Activated CD8-positive, alpha-beta memory T cell treated with anti-CD3 and anti-CD28 coated beads for 1 hour (primary cell): ENCODE measurements at places on chromosomes 1 and 21.

- no peak for DNase-seq
Measured at GRCh38 chr1:183223467-183223866, 37.4 kb downstream of the LAMC2 start.

DNA sequence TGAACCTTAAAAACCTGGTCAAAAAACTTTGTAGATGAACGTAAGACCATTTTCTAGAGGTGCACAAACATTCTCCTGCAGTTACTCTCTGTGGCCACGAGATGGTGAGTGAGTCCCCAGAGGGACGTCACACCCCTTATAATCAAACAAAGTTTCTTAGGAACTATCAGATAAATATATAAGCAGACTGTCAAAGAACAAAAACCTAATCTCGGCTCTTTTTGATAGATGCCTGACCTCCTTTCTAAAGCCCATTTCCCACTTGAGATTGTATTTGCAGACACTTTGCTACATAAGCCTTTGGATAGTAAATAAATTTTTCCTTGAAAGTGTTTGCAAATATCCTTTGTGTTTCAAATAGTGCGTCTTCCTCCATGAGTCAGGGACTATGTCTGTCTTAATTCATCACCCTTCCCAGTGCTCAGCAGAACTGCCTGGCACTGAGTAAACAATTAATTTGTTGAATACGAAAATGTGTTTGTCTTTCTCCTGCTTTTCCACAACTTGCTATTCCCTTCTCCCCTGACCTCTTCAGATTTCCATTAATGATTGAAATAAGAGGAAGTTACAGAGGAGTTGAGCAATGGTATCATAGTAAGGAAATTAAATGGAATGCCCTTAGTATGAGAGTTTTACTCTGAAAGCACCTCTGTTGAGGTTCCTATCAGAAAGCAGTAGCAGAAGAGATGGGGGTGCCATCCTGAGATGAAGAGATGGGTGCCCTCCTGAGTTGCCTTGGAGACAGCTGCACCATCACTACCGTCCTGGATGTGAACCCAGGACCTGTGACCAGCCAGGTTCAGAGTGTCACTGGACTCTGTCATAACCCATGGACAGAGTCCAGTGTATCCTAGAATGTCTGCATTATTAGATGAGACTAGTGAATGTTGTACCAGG lies 57.8 kb upstream of the RAVER2 start:
- no peak for DNase-seq

DNA sequence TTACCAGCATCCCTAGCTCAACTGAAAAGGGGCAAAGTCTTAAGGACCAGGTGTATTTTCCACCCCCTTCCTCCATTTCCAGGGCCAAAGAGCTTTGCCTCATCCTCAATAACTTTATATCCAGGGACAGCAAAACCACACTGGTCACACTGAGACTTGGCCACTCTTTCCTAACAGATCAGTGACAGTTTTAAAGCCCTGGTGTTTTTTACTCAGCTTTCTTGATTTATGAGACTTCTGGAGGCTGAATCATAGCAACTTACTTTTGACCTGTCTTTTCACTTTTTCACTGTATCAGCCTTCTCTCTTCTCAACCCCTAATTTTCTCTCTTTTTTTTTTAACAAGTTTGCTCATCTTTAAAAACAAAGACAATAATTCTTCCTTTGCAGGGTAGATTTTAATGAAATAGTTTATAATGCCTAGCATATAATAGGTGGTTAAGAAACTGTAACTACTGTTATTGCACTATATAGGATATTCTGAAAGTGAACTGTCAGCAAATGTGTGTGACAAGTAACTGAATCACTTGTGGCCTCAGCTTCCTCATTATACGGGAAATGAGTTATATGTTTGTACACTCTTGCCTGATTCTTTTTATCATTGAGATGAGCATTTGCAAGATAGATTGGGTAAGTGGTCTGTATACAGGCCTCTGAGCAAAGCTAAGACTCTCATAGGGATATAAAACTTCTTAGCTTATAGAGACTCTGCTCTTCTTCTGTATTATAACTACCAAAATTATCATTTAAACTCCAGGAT lies 19.7 kb upstream of the DYNLT5 start:
- no peak for DNase-seq

- no peak for DNase-seq
Measured at GRCh38 chr1:116948046-116948445, 38.3 kb downstream of the PTGFRN start.

- DNase-seq = no peak
Measured at GRCh38 chr21:44983421-44984206, 43.8 kb downstream of the SLX9 start.

DNA sequence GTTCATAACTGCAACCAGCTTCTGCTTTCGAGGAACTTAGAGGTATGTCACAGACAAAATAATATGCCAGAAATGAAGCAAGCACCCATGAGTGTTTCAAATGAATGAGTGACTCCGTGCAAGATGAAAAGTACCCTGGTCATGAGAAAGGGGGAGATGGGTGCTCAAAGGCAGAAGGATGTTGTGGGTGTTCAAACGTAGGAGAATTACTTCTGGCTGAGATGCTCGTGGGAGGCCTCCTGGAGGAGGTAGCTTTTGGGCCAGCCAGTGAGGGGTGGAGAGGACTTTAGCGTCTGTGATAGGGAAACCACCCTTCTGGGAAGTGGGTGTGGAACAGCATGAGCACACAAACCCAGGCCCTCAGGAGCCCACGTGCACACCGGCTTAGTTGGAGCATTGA lies 113.8 kb downstream of the SYF2 start:
- no peak for DNase-seq

- no peak for DNase-seq
Measured at GRCh38 chr1:232553050-232553754, 76.7 kb downstream of the SIPA1L2 start.

DNA sequence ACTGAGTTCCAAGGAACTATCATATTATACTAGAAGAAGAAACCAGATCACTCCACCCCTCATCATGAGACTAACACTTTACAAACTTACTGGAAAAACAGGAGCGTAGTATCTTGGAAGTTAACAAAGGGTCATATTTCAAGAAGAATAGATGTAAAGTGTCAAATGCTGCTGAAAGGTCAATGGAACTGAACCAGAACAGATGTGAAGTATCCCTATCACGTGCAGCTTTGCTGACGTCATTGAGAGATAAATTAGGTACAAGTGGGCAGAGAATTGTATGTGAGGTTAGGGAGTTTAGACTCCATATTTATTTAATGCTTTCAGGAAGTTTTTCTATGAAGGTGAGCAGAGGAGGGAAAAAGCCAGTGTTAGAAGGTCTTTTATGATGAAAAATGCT lies 483.0 kb downstream of the NCAM2 start:
- DNase-seq = no peak

DNA sequence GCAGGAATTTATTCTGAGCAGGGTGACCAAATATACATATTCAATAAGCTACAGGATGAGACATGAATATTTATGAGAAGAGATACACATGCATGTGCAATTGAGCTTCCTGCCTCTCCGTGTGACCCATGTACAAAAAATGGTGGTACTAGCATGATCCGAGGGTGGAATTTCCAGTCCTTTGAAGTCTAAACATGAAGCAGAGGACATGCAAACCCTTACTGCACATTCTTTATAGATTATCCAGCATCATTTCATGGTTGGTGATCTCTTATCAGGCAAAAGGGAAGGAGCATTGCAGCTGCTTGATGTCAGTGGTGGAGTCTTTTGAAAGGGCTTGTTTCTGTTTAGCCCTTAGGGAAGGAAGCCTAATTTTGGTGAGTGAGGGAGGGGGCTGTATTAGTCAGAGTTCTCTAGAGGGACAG lies 448.6 kb downstream of the SETD4 start:
- no peak for DNase-seq

DNA sequence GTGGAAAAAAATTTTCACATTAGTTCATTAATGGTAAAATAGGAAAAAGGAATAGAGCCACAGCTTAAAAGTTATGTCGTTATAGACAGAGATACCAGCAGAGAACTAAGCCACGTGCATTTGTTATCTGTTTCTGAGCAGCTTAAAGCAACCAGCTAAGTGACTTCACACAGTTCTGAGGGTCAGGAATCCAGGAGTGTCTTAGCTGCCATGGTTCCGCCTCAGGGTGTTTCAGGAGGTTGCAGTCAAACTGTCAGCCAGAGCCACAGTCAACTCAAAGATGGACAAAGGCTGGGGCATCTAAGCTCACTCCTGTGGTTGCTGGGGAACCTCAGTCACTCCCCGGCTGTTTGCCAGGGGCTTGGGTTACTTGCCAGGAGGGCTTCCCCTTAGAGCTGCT lies 515.8 kb downstream of the SMYD3 start:
- DNase-seq = no peak

- DNase-seq = no peak
Measured at GRCh38 chr1:61079898-61080336, 2.4 kb upstream of the NFIA start.

- DNase-seq = no peak
Measured at GRCh38 chr1:59703918-59704378, 110.8 kb upstream of the HOOK1 start.

GRCh38 chr1:239633432-239633831 lies 247.1 kb downstream of the CHRM3 start:
- no peak for DNase-seq

- DNase-seq = no peak
Measured at GRCh38 chr1:92902406-92902744, 58.9 kb downstream of the DIPK1A start.

GRCh38 chr1:65564493-65564892 lies 144.0 kb downstream of the LEPR start:
- DNase-seq = no peak

DNA sequence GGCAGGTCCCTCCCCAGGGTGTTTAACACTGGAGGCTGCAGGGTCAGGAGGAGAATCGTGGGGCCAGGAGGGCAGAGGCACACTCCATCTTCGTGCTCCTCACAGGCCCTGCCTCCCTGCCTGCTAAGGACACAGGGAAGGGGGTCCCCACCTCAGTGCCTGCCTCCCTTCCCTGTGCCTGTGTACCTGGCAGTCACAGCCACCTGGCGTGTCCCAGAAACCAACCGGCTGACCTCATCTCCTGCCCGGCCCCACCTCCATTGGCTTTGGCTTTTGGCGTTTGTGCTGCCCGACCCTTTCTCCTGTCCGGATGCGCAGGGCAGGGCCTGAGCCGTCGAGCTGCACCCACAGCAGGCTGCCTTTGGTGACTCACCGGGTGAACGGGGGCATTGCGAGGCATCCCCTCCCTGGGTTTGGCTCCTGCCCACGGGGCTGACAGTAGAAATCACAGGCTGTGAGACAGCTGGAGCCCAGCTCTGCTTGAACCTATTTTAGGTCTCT lies 623 bp upstream of the BGLAP start:
- DNase-seq = no peak

- DNase-seq = no peak
Measured at GRCh38 chr1:201849372-201850052, 20.6 kb downstream of the IPO9 start.

- DNase-seq = no peak
Measured at GRCh38 chr1:119040489-119040888, 52.3 kb upstream of the TBX15 start.

- no peak for DNase-seq
Measured at GRCh38 chr1:183812686-183813569, 8.0 kb downstream of the RGL1 start.

- DNase-seq = no peak
Measured at GRCh38 chr21:28344985-28345384, 647.7 kb downstream of the LTN1 start.

- no peak for DNase-seq
Measured at GRCh38 chr1:237528545-237528944, 362.2 kb downstream of the ZP4 start.

GRCh38 chr1:193326296-193326695 lies 139.9 kb upstream of the B3GALT2 start:
- DNase-seq = no peak

DNA sequence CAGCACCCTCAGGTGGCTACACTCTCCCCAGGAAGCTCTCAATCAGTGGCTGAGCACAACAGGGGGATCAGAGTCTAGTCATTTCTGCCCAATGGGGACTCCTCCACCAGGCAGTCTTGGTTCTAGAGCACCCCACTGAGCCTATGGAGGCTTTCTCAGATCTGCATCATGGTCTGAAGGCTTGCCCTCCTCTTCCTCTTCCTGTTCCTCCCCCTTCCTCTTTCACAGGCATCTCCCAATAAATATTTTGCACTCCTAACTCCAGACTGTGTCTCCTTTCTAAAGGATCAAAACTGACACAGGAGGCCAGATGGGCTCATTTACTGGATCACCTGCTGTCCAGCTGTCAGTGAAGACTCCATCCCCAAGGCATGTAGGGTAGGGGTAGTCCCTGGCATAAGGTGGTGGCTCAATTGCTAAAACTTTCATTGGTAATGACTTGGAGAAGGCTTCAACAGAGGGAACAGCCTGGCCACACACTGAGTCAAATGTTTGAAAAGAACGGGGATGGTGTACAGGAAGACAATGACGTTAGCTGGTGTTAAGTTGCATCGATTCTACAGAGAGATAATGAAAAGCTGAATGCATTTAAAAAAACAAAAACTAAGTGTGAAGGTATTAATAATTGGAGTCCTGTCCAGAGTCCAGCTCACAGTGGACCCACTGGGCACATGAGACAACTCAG lies 84.2 kb upstream of the SLC2A1 start:
- no peak for DNase-seq

GRCh38 chr1:40049725-40050124 lies 9.2 kb downstream of the CAP1 start:
- DNase-seq = no peak

DNA sequence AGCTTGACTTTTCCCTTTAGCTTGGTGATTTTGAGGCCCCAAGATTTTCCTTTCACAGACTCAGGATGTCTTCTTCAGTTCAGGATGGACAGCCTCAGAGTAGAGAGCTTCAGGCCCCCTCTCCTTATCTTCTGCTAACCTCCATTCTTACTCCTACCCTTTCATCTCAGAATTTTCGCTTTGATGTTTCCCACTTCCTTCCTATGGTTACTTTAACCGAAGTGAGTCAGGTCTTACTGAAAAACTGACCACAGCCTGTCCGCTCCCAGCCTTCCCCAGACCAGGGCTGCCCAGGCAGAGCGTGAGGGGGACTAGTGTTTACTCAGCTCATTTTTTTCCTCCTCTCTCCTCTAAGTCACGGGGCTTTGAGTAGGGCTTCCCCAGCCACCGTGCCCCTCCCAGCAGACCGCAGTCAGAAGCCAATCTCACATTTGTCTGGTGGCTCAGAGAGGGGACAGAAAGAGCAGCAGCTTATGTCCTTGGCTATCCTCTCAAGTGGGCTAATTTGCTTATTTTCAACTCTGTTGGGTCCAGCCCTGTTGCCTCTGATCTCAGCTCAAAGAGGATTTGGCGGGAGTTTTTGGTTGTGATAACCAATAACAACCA lies 4.2 kb upstream of the IL19 start:
- DNase-seq = peak; percentile 53

- DNase-seq = no peak
Measured at GRCh38 chr1:210222340-210223006, 10.1 kb upstream of the SERTAD4 start.

- DNase-seq = no peak
Measured at GRCh38 chr1:245420926-245421325, 266.1 kb downstream of the KIF26B start.

- no peak for DNase-seq
Measured at GRCh38 chr1:183910845-183911244, 105.9 kb downstream of the RGL1 start.

- DNase-seq = no peak
Measured at GRCh38 chr1:41913014-41913413, 5.7 kb downstream of the HIVEP3 start.

GRCh38 chr1:56194701-56195300 lies 384.6 kb downstream of the PLPP3 start:
- no peak for DNase-seq

GRCh38 chr21:34916446-34916845 lies 132.7 kb downstream of the RUNX1 start:
- DNase-seq = no peak

GRCh38 chr1:156310962-156311361 lies 11.9 kb upstream of the VHLL start:
- DNase-seq = no peak
